ENCODE measurements at places on chromosomes 6 and 20.

GRCh38 chr20:58547623-58548475, 32.6 kb upstream of the APCDD1L start:
- no peak for DNase-seq

- DNase-seq, result no peak
Observed at GRCh38 chr20:13819885-13820645, 35.2 kb downstream of the NDUFAF5 start.

GRCh38 chr6:82362144-82362543, 1.5 kb upstream of the TPBG start:
- DNase-seq, result no peak

DNA sequence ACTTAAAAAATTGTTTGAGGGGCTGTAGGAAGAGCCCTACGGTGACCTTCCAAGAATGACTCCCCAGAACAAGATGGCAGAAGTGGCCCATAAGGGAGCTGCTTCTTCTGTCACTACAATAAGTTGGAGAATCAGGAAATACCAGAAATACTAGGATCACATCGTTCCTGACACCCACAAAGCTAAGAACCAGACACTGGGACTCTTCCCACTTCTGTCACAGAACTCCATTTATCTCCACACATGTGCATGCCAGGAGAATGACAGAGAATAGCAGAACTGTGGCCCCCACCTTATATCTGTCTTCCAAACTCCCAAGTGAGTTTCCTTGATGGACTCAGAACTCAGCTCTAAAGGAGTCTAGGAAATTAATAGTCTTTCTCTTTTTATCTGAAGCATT, 54.6 kb upstream of the UBR2 start:
- DNase-seq, result no peak

GRCh38 chr6:166567107-166567506, 19.4 kb downstream of the RAMACL start:
- no peak for DNase-seq

DNA sequence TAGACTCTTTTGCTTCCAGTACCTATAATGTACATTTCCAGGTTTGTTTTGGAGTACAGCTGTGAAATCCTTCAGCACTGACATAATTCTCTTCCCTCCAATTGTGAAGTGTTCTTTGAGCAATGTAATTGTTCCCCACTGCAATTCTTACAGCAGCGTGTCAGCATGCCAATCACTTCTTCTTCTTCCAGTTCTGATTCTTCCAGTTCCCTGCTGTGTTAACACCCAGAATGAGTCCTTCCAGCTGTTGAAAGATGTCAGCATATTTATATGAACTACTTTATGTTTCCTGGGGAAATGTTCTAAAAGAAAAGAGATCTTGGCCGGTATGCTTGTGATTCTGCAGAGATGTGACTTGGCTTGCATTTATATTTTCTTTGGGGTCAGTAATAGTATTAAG, 213.9 kb downstream of the UNC5CL start:
- no peak for DNase-seq

GRCh38 chr6:105753207-105753606, 332.9 kb upstream of the PRDM1 start:
- DNase-seq, result no peak

GRCh38 chr6:11744753-11745152, 33.9 kb downstream of the ADTRP start:
- no peak for DNase-seq

DNA sequence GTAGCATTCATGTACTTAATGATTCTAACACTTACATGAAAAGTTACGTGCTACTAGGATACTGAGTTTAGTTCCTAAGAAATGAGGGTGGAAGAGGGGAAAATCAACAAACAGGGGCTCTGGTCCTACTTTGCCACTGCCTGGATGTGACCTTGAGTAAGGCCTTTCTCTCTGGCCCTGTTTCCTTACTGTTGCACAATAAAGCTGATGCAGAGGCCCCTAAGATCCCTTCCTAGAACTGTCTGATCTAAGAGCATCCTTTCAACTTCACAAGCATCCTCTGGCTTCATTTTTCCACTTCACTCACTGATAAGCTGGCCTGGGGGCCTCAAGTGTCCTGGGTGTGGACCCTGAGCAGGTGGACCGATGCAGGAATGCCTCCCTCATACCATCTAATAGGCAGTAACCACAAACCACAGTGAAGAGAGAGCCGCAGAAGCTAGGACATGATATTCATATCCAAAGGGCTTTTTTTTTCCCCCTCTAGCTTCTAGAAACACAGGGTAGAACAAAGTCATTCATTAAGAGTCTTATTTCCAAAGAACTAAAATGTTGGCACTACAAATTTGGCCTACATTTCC, 21.6 kb downstream of the FKBP1A start:
- DNase-seq, result no peak

All from T-helper 2 cell (primary cell).